Heart left ventricle (tissue), 16 donors: ENCODE measurements at places on chromosomes 5 and 9. TPM values are rescaled to one million over a fixed set of nuclear protein-coding genes. Genes with fewer than 3 reads are reported as not detected.

Gene ANKRD31
- total RNA-seq = 0.07 TPM

Gene NR3C1
- 73.7 TPM for total RNA-seq

Gene FYB1
- 22.2 TPM for total RNA-seq

Gene ELOVL7
- total RNA-seq = 0.12 TPM

Gene PRUNE2
- total RNA-seq = 7.7 TPM

Gene HMCN2
- 3.8 TPM for total RNA-seq

Gene OR2Y1
- not detected for total RNA-seq

Gene PRR16
- 6.8 TPM for total RNA-seq

Gene PNPLA7
- 5.6 TPM for total RNA-seq

Gene ZNF462
- total RNA-seq = 16.8 TPM

Gene OR1L1
- not detected for total RNA-seq

Gene MTAP
- 12.6 TPM for total RNA-seq

Gene UBE2D2
- total RNA-seq = 134 TPM

Gene FOXD4L6
- not detected for total RNA-seq

Gene PLAC8L1
- not detected for total RNA-seq

Gene ZNF346
- 7.2 TPM for total RNA-seq

Gene IRX1
- total RNA-seq = not detected

Gene RNF224
- not detected for total RNA-seq

Gene IFNA2
- total RNA-seq = not detected

Gene SLC36A2
- not detected for total RNA-seq

Gene CHSY3
- 0.90 TPM for total RNA-seq

Gene CCDC171
- total RNA-seq = 2.3 TPM

Gene ZBED3
- total RNA-seq = 5.7 TPM

Gene KCNV2
- not detected for total RNA-seq

Gene FREM1
- total RNA-seq = 3.5 TPM

Gene WNK2
- 108 TPM for total RNA-seq

Gene GLDC
- not detected for total RNA-seq

Gene TMEM174
- total RNA-seq = not detected

Gene OR1J2
- not detected for total RNA-seq

Gene PFN3
- not detected for total RNA-seq

Gene DOLPP1
- total RNA-seq = 4.2 TPM

Gene TMEM203
- total RNA-seq = 38.6 TPM

Gene EHMT1
- total RNA-seq = 55.9 TPM

Gene OR2V2
- not detected for total RNA-seq

Gene PALM2AKAP2
- 83.9 TPM for total RNA-seq

Gene CTXN3
- not detected for total RNA-seq

Gene SEC16A
- total RNA-seq = 33.2 TPM

Gene LCN10
- total RNA-seq = 21.5 TPM

Gene MELK
- 0.27 TPM for total RNA-seq

Gene ADAMTS13
- total RNA-seq = 3.0 TPM

Gene ZNF169
- 1.2 TPM for total RNA-seq

Gene ARL14EPL
- total RNA-seq = not detected
